ENCODE measurements at places on chromosomes 16 and 17. TPM values are rescaled to one million over a fixed set of nuclear protein-coding genes. Genes with fewer than 3 reads are reported as not detected.

SCO1 gene
- 43.4 TPM for total RNA-seq

GOT2 gene
- 141 TPM for total RNA-seq

SMIM36 gene
- total RNA-seq: not detected

CCNF gene
- total RNA-seq: 44.7 TPM

CDRT15L2 gene
- not detected for total RNA-seq

PRAC2 gene
- not detected for total RNA-seq

ASB16 gene
- 0.09 TPM for total RNA-seq

GCGR gene
- not detected for total RNA-seq

TMEM92 gene
- total RNA-seq: 0.47 TPM

FAM20A gene
- total RNA-seq: not detected

MSL1 gene
- 92.7 TPM for total RNA-seq
